ENCODE measurements at places on chromosomes 2 and 18.
A peak's percentile ranks its signal among the peaks of the same experiment; 100 is the strongest.

- H3K36me3 ChIP-seq, result no peaks in the 10 kb centered on the region
- H3K4me1 ChIP-seq, result no peaks in the 10 kb centered on the region
- H3K27me3 ChIP-seq, result no peaks in the 10 kb centered on the region
- DNase-seq, result no peak
- no peak overlapping the region for H3K27ac ChIP-seq
Observed at GRCh38 chr18:37320317-37320716, 245.3 kb downstream of the CELF4 start.

DNA sequence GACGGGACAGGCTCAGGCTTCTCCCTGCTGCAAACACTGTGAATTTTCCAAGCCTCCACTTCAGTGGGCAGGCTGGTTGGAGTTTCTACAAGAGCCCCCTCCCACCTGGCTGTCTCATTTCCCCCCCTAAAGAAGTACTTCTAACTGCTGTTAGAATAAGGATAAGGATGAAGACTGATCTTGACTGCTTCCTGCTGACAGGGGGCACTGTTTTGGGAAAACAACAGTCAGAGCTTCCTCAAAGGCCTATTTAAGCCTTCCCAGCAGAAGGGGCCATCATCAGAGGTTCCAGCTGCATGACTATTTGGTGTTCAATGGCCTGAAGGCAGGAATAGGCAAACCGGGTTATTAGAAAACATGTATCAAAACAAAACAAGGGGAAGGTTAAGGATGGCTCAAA is 1162.8 kb downstream of the DSC3 start:
- no peak for DNase-seq
- no peak overlapping the region for H3K27ac ChIP-seq
- no peaks in the 10 kb centered on the region for H3K4me1 ChIP-seq
- H3K4me3 ChIP-seq, result no peak overlapping the region
- H3K27me3 ChIP-seq, result no peaks in the 10 kb centered on the region

GRCh38 chr2:16671760-16672159 is 6.1 kb upstream of the CYRIA start:
- H3K36me3 ChIP-seq, result no peaks in the 10 kb centered on the region
- peaks cover 2% of the 10 kb centered on the region for H3K4me1 ChIP-seq
- DNase-seq, result no peak
- no peaks in the 10 kb centered on the region for H3K27me3 ChIP-seq

DNA sequence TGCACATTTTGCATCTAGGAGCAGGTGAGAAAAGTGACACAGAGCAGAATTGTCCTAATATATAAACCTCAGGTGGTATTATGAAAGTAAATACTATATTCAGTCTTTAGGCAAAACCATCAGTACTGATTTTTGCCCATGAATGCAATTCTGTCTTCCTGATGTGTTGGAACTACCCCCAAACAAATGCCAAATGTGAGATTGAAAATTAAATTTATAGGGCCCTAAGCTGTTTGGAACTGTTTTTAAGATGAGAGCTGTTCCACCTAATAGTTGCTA is 115.2 kb downstream of the SH3RF3 start:
- H3K27me3 ChIP-seq, result no peaks in the 10 kb centered on the region
- peak overlapping the region; percentile 37 for H3K27ac ChIP-seq
- peaks cover 65% of the 10 kb centered on the region for H3K4me1 ChIP-seq
- H3K4me3 ChIP-seq, result no peak overlapping the region
- no peak for DNase-seq

- no peak overlapping the region for H3K27ac ChIP-seq
- no peak for DNase-seq
- H3K4me1 ChIP-seq, result no peaks in the 10 kb centered on the region
- H3K4me3 ChIP-seq, result no peak overlapping the region
- H3K27me3 ChIP-seq, result no peaks in the 10 kb centered on the region
Observed at GRCh38 chr2:198135481-198135934, 331.1 kb downstream of the PLCL1 start.

GRCh38 chr18:22683786-22684185 is 249.3 kb upstream of the RBBP8 start:
- H3K27me3 ChIP-seq, result no peaks in the 10 kb centered on the region
- no peak overlapping the region for H3K27ac ChIP-seq
- H3K4me3 ChIP-seq, result no peak overlapping the region
- no peak for DNase-seq

DNA sequence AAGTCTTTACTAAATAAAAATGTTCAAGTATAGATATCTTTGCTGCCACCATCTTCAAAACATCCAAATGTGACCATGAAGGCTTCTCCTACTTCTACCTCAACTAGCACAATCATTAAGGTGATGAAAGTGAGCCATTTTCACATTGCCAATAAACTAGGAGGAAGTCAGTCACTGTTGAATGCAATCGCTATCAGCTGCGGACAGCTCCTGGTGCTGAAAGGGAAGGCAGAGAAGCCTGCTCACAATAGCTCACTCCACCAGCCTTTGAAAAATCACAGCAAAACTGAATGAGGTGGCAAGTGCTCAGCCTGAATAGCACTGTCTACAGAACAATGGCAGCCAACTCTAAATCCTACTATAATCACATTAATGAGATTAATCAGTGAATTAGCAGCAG is 2.2 kb downstream of the MYT1L start:
- H3K36me3 ChIP-seq, result no peaks in the 10 kb centered on the region
- H3K27ac ChIP-seq, result no peak overlapping the region
- H3K4me1 ChIP-seq, result no peaks in the 10 kb centered on the region
- DNase-seq, result no peak
- no peaks in the 10 kb centered on the region for H3K27me3 ChIP-seq
- H3K4me3 ChIP-seq, result no peak overlapping the region

DNA sequence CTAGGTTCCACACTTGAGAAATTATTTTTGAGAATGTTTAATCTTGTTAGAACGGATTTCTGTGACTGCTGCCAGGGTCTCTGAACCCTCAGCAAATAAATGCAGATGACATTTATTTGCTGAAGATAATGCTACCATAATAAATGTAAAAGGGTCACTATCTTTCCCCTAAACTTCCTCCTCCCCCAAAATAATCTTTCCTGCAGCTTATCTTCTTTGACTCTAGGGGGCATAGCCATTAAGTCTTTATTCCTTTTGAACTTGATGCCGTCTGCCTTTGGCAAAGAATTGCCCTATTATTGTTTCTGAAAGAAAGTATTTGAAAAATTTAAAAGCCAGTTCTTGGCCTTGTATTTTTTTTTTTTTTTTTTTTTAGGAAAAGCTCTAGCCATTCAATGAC is 63.6 kb upstream of the ACSL3 start:
- no peaks in the 10 kb centered on the region for H3K27me3 ChIP-seq
- no peaks in the 10 kb centered on the region for H3K36me3 ChIP-seq
- no peak for DNase-seq
- no peak overlapping the region for H3K4me3 ChIP-seq
- peak overlapping the region; percentile 39 for H3K27ac ChIP-seq

- no peaks in the 10 kb centered on the region for H3K36me3 ChIP-seq
- no peak overlapping the region for H3K27ac ChIP-seq
- DNase-seq, result peak; percentile 40
- H3K4me3 ChIP-seq, result peak overlapping the region; percentile 43
- peaks cover 42% of the 10 kb centered on the region for H3K27me3 ChIP-seq
- H3K4me1 ChIP-seq, result peaks cover 4% of the 10 kb centered on the region
Observed at GRCh38 chr2:66426244-66427111, 8.4 kb upstream of the MEIS1 start.

GRCh38 chr2:215898363-215898762 is 115.0 kb downstream of the MREG start:
- DNase-seq, result no peak
- no peak overlapping the region for H3K27ac ChIP-seq
- H3K27me3 ChIP-seq, result no peaks in the 10 kb centered on the region
- peaks cover 17% of the 10 kb centered on the region for H3K4me1 ChIP-seq

All from lower lobe of right lung (tissue), 2 donors.